Ovary (tissue), 10 donors: ENCODE measurements at places on chromosomes 12 and 14. TPM values are rescaled to one million over a fixed set of nuclear protein-coding genes. Genes with fewer than 3 reads are reported as not detected.

DNA sequence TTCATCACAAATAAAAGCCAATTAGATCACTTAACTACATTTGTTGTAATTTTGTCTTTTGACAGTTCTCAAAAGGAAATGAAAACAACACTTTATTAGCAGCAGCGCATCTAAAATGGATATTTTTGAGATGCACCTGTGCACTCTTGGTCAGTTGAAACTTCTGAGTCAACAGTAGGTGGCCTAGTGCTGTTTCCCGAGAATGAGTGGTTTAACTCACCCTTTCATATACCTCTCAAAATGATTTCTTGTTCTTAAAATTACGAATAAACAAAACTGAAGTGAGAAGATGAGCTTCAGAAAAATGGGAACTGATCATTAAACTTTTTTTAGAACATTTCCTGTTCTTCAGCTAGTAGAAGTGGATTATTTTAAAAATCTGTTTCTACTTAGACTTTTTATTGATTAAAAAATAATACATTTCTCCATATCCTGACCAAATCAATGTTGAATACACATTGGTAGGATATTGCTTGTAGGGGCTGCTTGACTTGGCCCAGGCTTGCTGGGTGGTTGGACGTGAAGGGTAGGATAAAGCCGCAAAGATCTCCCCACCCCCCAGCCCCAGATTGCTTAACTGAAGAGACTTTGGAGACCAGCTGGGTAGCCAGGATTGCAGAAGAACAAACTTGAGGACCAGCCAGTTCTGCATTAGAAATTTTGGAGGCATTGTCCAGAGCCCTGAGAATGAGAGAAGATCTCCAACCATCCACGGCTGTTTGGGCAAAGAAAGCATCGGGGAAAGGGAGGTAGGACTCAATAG is 22.3 kb upstream of the STK38L start:
- no peak for DNase-seq

The GLT8D2 gene
- 35.0 TPM for total RNA-seq

The VDR gene
- total RNA-seq, result 0.88 TPM

DNA sequence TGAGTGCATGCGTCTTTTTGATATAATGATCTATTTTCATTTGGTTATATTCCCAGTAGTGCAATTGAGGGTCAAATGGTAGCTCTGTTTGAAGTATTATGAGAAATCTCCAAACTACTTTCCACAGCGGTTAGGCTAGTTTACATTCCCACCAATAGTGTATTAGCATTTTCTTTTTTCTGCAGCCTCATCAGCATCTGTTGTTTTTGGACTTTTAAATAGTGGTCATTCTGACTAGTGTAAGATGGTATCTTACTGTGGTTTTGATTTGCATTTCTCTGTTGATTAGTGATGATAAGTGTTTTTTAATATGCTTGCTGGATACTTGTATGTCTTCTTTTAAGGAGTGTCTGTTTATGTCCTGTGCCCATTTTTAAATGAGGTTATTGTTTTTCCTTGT is 3.7 kb upstream of the KLRC1 start:
- no peak for DNase-seq

GRCh38 chr12:50314636-50315312 is 31.5 kb upstream of the LIMA1 start:
- DNase-seq, result no peak

The DDX54 gene
- 54.0 TPM for total RNA-seq

DNA sequence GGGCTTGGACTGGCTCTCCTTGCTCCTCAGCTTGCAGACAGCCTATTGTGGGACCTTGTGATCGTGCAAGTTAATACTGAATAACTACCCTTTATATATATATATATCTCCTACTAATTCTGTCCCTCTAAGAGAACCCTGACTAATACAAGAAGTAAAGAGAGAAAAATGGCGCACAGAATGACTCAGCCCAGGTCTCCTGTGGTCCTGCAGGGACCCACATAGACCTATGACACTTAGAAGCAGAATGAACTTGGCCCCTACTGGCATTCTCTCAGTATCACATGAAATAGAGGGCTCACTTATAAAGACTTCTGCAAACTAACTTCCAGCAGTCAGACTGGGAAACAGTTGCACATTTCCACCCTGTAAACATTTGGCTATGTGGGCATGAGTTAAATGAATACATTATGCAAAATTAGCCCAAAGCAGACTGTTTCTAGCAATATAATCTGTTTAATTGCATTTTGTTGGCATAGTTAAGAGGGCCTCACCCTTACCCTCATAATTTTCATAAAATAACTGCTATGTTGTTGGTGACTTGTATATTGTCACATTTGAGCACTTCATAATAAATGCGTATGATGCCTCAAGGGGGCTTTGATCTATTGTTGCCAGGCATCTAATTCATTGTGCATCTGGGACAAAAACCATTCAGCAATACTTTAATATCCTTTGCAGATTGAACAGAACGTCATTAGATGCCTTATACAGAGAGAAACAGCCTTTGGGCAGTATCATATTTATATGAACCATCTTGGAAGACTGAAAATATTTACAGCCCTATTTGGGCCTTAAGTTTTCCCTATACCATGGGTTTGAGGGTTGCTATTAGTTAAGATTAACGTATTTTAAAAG is 349.7 kb upstream of the DIO2 start:
- DNase-seq, result no peak

DNA sequence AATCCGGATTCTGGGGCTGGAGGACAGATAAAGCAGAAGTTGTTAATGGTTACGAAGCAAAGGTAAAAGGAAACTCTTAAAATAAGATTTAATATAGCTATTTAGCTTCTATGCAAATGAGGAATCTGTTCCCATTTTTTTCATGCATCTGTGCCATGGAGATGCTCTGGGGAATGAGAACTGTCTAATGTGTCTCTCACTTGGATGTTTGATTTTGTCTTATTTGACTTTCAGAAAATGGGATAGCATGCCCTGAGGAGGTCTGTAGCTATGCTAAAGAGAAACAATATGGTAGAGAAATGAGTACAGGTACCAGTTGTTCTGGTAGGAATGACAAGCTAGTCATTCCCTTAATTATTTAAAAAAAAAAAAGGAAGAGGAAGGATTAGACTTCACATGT is 24.3 kb downstream of the C12orf76 start:
- DNase-seq, result no peak

DNA sequence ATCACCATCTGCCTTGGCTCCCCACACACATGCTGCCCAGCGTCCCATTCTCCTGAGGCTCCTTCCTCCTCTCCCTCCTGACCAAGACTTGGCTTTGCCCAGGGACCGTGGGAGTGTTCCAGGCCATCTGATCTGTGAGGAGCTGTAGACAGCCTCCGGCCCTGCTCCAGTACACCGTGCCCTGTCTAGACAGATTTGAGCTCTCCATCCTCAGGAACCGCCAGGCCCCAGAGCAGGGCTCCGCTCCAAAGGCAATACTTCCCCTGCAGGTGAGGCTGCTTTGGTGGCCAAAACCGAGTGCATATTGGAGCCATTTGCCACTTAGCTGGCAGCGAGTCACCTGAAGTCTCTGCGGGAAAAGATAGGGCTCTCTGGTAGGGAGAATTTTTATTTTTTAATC is 147.4 kb downstream of the ANO2 start:
- DNase-seq, result no peak

The CD69 gene
- total RNA-seq, result 1.4 TPM

DNA sequence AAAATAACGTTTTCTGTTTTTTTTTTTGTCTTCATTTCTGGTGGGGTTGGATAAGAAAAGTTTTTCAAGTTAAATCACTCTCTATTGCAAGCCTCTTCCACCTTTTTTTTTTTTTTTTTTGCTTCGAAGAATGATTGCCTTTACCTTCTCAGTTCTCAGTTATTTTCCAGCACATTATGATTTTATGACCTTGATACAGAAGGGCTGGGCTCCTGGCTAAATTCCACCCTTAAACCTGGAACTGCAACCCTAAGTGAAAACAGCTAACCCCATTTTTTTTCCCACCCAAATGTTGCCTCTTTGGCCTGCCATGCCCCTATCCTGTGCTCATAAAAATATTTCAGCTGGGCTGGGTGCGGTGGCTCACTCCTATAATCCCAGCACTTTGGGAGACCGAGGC is 31.4 kb downstream of the PSEN1 start:
- no peak for DNase-seq

DNA sequence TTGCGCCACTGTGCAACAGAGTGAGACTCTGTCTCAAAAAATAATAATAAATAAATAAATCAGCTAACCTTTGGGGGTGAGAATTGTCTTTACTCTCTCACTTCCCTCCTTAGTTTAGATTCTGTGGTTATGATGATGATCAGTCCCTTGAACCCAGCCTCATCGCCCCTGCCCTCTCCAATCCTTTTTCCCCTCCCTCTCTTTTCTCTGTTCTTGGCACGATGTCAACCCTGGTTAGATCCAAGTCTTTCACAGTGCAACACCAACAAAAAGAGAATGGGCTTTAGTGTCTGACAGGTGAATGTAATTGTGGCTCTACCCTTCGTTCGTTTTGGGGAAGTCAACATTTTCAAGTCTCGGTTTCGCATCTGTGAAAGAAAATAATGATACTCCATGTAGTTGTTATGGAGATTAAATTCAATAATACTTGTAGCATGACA is 59.0 kb downstream of the NTN4 start:
- DNase-seq, result no peak

The ZDHHC22 gene
- total RNA-seq, result not detected

DNA sequence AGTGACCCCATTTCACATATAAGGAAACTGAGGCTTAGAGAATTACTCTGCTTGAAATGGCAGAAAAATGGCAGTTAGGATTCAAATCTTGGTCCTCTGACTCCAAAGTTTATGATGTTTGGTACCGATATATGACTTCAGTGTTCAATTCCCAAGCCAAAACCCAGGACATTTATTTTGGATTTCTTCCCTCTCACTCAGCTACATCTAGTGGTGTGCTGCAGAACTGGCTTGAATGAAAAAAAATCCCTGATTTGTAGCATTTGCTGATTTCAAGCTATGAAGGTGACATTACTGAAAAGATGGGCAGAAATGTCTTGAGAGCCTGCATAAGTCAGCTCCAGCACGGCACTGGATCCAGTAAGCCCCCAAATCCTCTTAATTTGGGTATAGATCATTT is 106.4 kb downstream of the EFCAB11 start:
- no peak for DNase-seq

GRCh38 chr12:53381731-53382630 is 2.0 kb downstream of the SP1 start:
- peak; percentile 47 for DNase-seq

The KCNA1 gene
- total RNA-seq, result not detected

DNA sequence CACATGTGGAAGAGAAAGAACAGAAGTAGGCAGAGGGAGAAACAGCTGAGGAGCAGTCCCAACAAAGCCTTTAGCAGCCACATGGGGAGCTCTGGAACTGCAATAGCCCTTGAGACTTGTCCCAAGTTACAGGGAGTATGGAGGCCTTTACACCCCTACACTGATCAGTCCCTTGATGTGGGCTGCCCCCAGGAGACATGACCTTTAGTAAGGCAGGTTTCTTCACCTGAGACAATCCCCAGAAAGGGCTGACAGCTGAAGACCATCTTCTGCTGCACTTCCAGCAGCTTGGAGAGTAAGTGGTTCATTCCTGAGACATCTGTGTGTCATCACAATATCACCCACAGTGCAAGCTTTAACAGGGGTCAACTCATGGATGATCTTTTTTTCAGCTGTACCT is 8.6 kb upstream of the SNAPC1 start:
- no peak for DNase-seq

- DNase-seq, result no peak
These were observed 250.2 kb downstream of the TRHDE start for GRCh38 chr12:72522411-72522810.

DNA sequence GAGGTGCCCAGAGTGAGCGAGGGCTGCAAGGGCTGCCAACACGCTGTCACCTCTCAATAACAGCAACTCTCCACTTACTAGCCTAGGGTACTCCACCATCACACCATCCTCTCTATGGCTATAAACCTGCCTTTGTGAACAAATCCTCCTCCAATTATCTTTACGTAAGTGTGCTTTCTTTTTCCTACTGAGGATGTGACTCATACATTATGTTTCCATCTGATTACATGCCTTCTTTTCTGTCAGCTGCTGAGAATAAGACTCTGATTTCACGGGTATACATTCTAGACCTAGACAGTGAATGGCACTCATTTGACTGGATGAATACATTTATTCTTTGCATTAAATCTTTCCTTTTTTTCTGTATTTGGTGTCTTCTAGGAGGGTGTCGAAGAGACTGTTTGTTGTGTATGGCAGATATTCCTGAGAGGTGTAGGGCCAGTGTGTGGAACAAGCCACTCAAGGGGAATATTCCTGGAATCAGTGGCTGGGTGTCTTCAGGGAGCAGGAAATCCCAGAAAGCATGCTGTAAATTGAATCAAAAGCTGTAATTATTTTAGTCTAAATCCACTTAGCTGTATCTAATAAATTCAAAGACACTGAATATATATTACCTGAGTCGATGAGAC is 327.3 kb upstream of the TMTC1 start:
- no peak for DNase-seq

GRCh38 chr14:66425402-66425801 is 60.8 kb upstream of the CCDC196 start:
- no peak for DNase-seq

- peak; percentile 29 for DNase-seq
These were observed 1.6 kb upstream of the CKB start for GRCh38 chr14:103524002-103524935.

- DNase-seq, result no peak
These were observed 269.4 kb upstream of the ALG10 start for GRCh38 chr12:33752854-33753253.

- DNase-seq, result no peak
These were observed 11.5 kb upstream of the OR11G2 start for GRCh38 chr14:20179218-20179617.

DNA sequence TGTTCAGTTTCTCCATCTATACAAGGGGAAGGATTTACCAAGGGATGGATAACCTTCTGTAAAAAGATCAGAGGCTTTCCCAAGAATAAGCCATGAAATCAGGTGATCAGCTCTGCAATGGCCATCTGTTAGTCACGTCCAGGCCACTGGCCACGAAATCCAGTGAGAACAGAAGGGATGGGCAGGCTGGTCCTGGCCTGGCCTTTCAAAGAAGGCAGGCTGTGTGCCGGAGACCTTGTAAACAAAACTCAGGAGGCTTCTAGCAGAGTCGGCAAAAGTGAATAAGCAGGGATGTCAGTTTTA is 68.5 kb downstream of the RNF34 start:
- DNase-seq, result no peak

- peak; percentile 62 for DNase-seq
These were observed 1.8 kb downstream of the GALNT9 start for GRCh38 chr12:132327336-132328171.

GRCh38 chr12:113030875-113031525 is 25.5 kb upstream of the DTX1 start:
- no peak for DNase-seq

The AQP2 gene
- not detected for total RNA-seq

DNA sequence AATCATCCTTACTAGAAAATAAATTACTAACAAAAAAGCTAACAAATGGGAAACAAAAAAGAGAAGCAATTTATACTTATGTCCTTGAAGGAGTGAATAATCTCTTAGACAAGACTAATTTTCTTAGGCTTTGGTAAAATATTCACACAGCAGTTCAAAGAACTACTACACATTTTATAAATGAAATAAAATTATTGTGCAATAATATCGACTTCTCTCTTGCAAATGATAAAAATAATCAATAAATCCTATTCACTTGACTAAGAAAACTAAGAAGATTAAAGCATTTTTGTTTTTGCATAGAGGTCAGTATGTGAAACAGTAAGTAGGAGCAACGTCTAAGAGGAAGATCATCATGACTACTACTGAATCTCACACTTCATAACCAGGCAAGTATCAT is 82.0 kb downstream of the EML5 start:
- no peak for DNase-seq

GRCh38 chr14:78519863-78520262 is 349.7 kb downstream of the NRXN3 start:
- DNase-seq, result no peak

The DIO2 gene
- 0.50 TPM for total RNA-seq
